ENCODE measurements at places on chromosomes 16 and 17.

GRCh38 chr17:77178563-77178962, 37.8 kb downstream of the SEC14L1 start:
- no peak for DNase-seq

- no peak for DNase-seq
Observed at GRCh38 chr16:73086108-73086507, 38.2 kb upstream of the ZFHX3 start.

DNA sequence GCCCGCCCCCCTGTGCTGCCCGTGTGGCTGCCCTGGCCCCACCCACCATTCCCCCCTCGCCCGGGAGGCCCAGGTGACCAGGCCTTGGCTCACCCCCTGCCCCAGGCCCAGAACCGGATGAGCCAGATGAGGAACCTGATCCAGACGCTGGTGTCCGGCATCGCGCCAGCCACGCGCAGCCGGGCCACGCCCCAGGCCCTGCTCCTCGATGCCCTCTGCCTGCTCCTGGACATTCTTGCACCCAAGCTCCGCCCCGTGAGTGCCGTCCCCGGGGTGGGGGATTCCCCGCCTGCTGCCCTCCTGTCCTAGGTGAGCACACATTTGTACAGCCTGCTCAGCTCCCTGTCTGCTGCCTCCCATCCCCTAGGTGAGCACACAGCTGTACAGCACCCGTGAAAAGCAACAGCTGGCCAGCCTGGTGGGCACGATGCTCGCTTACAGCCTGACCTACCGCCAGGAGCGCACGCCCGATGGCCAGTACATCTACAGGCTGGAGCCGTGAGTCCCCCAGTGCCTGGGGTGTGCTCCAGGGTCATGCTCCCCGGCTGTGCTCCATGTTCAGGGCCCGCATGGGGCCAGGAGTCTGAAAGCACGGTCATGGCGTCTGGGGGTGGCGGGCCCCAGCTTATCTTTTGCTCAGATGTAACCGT, 4.8 kb downstream of the GNG13 start:
- DNase-seq: no peak

GRCh38 chr17:14311981-14312380, 11.1 kb downstream of the HS3ST3B1 start:
- no peak for DNase-seq

DNA sequence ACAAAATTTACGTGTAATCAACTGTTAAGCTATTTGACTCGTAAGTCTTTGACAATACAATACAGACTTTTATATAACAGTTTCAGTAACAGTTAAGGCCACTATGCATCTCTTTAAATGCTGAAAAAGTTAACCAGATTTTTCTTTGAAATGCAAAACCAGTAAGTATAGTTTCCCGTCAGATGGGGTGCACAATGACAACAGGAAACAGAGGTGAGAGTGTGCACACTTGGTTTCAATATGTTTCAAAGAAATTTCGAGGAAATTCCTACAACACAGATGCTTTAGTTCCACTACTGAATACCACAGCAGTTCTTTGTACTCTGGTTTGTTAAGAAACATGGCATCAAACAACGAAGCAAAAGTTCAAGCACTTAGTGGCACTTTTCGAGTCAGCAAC, 48.4 kb downstream of the RNF157 start:
- no peak for DNase-seq

DNA sequence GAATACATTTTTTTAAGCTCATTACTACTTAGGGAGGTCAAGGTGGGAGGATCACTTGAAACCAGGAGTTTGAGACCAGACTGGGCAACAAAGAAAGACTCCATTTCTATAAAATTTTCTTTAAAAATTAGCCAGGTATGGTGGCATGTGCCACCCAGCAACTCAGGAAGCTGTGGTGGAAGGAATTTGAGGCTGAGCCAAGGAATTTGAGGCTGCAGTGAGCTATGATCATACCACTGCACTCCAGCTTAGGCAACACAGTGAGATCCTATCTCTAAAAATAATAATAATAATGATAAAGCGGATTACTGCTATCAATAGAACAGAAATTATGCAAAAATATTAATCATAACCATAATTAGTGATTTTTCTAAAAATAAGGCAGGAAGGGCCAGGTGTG, 170.3 kb downstream of the COPRS start:
- peak; percentile 64 for DNase-seq

DNA sequence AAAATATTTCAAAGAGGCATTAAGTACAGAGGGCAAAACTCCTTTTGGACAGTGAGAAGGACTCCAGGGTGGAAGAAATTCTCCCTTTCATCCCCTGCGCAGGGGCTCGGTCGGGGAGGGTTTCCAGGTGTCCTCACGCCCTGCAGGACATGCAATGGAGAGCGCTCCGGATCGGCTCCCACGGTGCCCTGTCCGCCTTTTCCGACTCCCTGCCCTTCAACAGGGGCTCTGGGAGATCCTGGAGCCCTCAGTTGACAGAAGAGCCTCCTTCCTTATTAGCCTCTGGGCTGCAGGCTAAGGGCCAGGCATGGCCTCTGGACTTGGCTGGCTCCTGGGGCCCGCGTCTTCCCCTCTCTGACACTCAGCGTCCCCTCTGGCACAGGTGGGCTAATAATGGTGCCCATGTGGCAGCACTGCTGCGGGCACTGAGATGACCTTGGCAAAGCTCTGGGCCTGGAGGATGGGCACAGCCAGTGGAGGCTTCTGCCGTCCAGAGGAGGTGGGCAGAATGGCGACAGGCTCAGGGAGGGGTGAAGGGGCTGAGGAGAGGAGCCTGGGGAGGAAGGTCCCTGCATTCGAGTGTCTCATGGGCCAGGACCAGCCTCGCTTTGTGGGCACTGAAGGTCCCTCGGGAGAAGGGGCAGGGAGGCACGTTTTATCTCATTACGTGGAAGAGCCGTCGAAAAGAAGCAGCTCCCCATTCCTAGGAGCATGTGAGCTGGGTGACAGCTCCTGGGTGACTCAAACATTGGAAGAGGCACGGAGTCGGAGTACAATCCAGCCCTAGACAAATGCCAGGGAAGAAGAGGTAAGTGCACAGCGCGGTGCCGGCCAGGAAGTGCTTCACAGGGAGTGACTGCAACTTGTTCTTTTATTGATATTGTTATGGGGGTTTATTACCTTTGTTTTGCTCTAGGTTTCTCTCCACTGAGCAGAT, 161.7 kb downstream of the IRF8 start:
- DNase-seq: no peak

- no peak for DNase-seq
Observed at GRCh38 chr16:80347002-80347401, 193.8 kb upstream of the DYNLRB2 start.

- DNase-seq: peak; percentile 23
Observed at GRCh38 chr17:30236766-30237165, 1.3 kb upstream of the SLC6A4 start.

GRCh38 chr17:29640981-29641642, 18.4 kb upstream of the CORO6 start:
- DNase-seq: no peak

GRCh38 chr16:78535098-78535497, 435.6 kb downstream of the WWOX start:
- no peak for DNase-seq

GRCh38 chr17:2947588-2947950, 115.8 kb downstream of the OR1D5 start:
- no peak for DNase-seq

GRCh38 chr16:68246666-68247065, 1.5 kb downstream of the PLA2G15 start:
- DNase-seq: no peak

GRCh38 chr16:72480911-72481310, 309.0 kb upstream of the PMFBP1 start:
- DNase-seq: peak; percentile 43

GRCh38 chr17:72476575-72476986, 355.8 kb downstream of the SOX9 start:
- DNase-seq: no peak

DNA sequence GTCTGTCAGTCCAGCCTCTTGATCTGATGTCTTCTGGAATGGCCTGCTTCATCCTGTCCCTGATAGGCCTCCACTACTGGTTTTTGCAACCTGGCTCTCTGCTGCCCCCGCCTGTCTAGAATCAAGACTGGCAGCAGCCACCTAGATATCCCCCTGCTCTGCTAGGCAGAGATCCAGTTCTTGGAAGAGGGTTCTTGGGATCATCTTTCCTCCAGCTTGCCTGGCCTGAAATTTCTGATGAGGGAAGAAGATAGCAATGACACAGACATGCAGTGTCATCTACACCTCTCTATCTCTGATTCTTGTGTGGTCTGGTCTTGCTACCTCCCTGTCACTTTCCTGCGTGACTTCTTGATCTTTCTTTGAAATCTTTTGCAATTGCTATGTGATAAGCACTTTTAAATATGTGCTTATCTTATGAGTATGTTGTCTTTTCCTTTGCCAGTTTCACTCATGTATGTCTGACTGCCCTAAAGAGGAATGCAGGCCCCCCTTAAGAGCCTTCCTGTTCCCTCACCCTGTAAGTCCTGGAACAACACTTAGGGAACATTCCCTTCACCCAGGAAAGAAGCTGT, 20.3 kb upstream of the NFATC3 start:
- DNase-seq: peak; percentile 93

DNA sequence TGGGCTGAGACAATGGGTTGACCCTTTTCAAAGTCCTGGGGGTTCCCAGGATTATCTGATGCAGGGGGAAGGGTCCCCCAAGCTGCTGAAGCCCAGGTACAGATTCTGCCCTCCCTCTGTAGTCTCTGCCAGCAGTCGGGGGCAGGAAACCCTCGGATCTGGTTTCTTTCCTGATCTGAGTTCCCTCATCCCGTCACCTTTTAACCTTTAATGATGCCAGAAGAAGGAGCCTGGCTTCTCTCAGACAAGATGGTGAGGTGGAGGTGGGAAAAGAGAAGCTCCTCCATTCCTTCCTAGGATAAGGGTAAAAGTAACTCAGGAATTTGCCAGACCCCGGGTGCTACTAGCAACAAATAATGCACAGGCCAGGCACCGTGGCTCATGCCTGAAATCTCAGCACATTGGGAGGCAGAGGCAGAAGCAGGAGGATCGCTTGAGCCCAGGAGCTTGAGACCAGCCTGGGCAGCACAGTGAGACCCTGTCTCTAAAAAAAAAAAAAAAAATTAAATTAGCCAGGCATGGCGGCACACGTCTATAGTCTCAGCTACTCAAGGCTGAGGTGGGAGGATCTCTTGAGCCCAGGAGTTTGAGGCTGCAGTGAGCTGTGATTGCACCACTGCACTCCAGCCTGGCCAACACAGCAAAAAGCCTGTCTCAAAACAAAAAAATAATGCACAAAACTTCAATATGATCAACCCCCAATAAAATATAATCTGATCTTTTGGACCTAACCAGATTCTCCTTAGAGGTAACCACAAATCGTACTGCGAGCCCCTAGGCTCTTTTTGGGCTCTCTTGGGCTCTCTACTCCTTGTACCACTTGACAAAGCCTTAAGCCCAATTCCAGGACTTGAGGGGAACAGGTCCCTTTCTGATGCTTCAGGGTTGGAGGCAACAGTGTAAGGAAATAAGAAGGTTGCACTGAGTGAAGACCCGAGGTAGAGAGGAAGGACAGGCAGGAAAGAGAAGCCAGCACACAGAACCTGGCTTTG, 5.7 kb downstream of the CDC42EP4 start:
- no peak for DNase-seq

GRCh38 chr16:74053826-74054225, 242.8 kb upstream of the PSMD7 start:
- no peak for DNase-seq

DNA sequence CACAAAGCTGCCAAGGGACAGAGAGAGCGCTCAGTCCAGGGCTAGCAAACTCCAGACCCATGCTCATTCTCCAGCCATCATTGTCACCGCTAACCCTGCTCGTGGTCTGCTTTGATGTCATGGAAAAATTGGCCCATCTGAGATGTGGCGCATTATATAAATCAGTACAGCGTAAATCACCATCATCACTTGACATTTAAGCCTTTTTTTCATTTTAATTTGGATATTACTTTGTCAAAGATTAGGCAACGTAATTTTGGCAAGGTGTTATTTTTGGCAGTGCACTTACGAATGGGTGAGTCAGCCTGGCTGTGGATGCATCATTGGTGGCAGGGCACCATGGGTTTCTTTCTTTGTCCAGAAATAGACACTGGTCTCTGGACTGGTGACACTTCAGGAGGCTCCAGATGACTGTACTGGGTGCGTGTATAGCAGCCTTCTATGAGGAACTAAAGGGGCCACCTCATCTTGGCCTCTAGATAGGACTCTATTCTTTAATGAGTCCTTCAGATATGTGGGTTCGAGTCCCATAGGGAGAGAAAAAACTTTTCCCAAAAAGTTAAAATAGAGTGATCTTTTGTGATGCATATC, 166.3 kb downstream of the MSI2 start:
- DNase-seq: peak; percentile 66

- no peak for DNase-seq
Observed at GRCh38 chr17:8420041-8420934, 15.4 kb upstream of the NDEL1 start.

GRCh38 chr16:23368469-23368868, 66.4 kb downstream of the SCNN1B start:
- no peak for DNase-seq

GRCh38 chr16:10926094-10926493, 16.2 kb downstream of the DEXI start:
- no peak for DNase-seq

DNA sequence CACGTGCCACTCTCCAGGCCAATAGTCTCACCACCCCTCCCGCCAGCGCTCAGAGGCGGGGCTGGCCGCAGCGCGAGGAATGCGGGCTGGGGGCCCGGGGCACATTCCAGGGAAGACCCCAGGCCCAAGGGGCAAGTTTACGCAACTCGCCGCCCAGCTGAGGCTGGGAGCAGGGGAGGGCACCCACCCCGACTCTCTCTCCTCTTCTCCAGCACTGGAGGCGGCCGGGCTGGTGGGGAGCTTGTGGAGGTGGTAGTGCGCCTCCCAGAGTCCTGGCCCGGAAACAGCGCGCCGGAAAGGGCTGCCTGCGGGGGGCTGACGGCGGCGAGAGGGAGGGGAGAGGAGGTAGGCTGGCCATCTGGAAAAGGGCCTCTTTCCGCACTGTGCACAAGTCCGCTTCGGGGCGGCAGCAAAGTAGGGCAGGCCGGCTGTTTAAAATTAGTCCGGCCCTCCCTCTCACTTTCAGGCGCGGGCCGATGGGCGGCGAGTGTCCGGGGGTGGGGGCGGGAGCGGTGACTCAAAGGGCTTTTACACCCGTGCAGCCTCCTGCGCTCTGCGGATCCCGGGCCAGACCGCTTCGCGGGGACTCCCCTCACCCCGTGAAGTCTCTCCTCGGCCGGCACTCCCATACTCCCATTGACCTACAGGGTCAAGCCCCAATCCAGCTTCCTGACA, 1.1 kb downstream of the FHOD1 start:
- DNase-seq: peak; percentile 87

DNA sequence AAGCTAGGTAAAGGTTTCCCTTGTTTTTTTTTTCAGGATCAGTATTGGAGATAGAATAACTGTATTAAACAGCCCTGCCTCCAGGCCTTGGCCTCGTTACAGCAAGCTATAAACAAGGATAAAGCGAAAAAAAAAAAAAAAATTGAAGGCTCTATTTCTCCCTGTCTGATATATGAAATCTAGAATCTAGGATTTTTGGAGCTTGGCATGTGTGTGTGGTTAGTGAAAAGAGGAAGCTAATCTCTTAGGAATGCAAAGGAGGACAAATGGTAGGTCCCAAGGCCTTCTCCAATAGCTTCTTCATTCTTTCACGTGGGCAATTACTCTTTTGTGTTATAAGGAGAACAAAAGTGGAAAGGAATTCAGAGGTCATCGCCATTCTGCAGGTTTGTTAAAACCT, 470.3 kb downstream of the TMEM114 start:
- no peak for DNase-seq

- DNase-seq: no peak
Observed at GRCh38 chr17:76593959-76594358, 8.3 kb upstream of the ST6GALNAC2 start.

GRCh38 chr17:27756467-27757371, 43.6 kb downstream of the NOS2 start:
- DNase-seq: peak; percentile 19

Measured in fibroblast of skin of back (primary cell).